LHCN-M2 (cell line): ENCODE measurements at places on chromosomes 3 and 15. TPM values are rescaled to one million over a fixed set of nuclear protein-coding genes. Genes with fewer than 3 reads are reported as not detected.

DNA sequence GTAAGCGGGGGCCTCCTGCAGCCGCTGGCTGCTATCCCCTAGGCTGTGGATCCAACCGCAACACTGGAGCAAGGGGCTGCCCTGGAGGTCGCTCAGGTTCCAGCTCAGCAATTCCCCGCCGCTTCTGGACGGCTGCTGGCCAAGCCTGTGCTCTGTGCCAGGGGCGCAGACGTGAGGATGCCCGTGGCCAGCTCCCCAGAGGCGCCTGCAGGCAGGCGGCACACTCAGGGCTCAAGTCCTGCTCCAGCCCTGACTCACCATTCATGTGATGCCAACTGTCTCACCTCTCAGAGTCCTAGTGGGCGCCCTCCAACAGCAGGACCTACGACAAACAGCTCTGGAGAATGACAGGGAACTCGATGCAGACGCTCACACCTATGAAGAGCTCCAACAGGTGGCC lies 31.6 kb downstream of the KLHL25 start:
- DNase-seq: peak; percentile 10

SEMA3B gene
- total RNA-seq: 2.1 and 4.1 TPM in 2 replicates

PCOLCE2 gene
- total RNA-seq: 0.75 and 4.9 TPM in 2 replicates

CTNNB1 gene
- 530 and 569 TPM in 2 replicates for total RNA-seq

TRH gene
- not detected in 2 replicates for total RNA-seq

MKRN2OS gene
- not detected in 2 replicates for total RNA-seq

- DNase-seq: no peak
These were observed 648.3 kb upstream of the CFAP20DC start for GRCh38 chr3:59698091-59698490.

- no peak for DNase-seq
These were observed 8.7 kb upstream of the CGNL1 start for GRCh38 chr15:57367556-57367955.

SI gene
- not detected in 2 replicates for total RNA-seq

DNA sequence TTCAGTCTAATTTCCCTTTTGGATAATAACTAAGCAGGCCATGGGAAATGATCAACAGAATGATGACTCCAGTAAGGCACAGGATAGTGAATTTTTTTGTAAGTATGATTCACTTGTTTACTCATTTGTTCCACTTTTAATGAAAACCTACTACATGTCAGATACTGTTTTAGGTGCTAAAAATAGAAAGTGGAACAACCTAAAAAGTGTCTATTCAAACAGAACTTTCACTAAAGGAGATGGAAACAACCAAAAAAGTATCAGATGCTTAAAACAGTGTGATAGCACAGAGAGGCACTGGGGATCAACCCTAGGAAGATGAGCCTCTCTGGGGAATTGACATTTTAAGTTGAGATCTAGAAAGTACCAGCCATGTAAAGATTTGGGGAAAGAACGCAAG lies 11.1 kb downstream of the RYK start:
- DNase-seq: peak; percentile 49

DNA sequence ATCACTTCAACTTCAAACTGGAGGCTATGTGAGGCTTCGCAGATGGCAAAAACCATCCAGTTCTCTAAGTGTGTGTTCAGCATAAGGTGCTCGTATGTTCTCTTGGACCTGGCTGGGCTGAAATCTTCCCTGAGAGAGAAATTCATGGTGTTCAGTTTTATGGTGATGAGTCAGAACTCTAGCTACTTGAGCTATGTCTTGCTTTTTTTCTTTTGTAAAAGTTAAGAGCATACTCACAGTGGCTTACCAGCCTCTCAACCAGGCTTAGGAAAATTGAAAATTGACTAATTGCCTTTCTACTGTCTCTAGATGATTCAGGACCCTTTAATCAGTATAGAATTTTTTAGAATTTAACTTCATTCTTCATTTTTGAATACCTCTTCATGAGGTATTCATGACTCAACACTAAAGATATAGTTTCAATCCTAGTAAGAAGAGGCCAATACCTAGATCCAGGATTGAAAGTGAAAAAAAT lies 617.5 kb downstream of the TBL1XR1 start:
- no peak for DNase-seq

GRCh38 chr3:112811917-112812660 lies 34.6 kb downstream of the CD200R1L start:
- no peak for DNase-seq

DNA sequence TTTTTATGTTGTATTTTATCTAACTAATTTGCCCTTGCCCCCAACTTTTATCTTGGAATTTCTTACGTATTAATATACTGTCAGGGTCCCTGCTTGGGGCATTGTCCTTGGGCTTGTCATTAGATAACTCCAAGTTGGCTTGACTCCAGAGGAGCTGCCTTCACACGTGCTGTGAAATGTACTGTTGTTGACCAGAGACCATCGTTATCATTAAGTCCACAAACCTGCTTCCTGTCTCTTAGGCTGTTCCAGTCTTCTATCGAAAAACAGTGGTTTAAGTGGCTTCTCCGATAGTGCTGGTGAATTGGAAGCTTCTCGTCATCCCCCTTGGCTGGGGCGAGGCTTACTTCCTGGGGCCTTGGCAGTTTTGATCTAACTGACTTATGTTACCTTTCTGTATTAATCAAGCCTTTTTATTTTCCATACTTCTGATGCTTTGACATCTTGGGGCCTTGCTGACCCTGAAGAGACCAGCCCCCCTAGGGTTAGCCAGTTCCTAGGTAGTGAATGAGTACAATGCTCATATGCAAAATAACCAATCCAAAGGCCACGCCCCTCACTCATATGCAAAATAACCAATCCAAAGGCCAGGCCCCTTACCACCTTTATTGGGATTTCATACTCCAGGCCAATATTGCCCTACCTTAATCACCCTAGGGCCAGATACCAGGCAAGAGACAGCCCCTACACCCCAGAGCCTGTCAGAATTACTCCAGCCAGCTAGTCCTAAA lies 164.5 kb downstream of the IGF1R start:
- no peak for DNase-seq

DNA sequence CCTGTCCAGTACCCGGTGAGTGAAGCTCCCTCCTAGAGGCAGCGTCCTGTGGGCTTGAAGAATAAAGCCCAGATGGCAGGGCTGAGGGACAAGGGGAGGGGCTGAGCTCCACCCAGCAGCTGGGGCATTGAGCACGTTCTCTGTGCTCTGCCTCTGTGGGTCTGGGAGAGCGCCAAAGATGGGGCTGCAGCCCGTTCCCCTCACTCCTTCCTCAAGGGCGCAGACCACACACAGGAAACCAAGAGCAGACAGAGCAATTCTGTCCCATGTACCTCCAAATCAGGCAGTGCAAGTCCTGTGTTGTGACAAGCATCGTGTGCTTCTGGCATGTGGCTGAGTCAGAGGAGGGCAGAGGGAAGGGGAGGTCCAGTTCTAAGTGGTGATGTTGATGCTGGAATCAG lies 15.7 kb upstream of the KIF23 start:
- peak; percentile 53 for DNase-seq

- DNase-seq: no peak
These were observed 41.1 kb downstream of the TTBK2 start for GRCh38 chr15:42879443-42879842.

KBTBD13 gene
- not detected in 2 replicates for total RNA-seq

DNA sequence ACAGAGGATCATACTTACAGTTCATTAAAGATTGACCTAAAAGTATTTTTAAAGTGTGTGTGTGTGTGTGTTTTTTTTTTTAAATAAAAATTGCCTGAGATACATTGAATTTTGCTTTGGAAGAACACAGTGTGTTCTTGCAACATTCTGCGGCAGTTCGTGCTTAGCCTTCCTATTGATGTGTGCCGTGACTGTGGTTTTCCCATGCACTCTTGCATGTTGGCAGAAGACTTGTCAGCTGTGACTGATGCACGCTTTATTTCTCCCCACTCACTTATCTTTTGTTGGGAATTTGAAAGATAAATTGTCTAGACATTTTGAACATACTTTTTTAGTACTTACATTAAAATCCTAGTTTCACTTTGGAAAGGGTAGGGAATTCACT lies 136.3 kb upstream of the LRRFIP2 start:
- peak; percentile 90 for DNase-seq

CP gene
- total RNA-seq: 0.06 TPM in 1 of 2 replicates, not detected in the other

DIPK2A gene
- total RNA-seq: 38.5 and 40.0 TPM in 2 replicates

DNA sequence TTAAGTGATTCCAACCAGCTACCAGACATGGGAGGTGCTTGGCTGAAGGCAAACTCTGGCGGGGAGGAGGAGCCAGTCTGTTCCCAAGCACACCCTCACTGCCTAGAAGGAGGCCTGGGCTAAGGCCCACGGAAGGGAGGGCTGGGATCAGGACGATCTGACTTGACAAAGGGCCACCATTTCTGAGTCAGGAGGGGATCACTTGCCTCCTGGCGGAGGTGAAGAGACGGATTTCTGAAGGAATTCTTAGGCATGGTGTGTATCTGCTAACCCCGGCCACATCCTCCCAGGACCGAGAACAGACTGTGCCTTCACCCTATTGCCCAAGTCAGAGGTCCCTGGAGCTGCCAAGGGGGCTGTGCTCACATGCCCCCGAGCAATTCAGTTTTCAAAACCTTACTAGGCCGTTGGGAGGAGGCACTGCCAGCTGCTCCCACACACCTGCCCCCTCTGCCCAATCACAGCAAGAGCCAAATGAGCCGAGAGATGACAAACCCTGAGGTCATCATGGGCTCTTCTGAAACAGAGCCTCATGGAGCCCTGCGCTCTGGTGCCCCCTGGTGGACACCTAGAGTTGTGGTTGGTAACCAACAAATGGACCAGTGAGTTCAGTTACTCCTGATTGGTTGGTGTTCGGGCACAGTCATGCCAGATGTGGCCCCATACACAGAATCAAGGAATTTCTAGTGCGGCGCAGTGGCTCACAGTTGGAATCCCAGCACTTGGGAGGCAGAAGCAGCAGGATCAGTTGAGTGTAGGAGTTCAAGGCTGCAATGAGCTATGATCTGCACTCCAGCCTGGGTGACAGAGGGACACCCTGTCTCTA lies 6.5 kb upstream of the TNK2 start:
- peak; percentile 98 for DNase-seq
